Activated CD8-positive, alpha-beta T cell treated with anti-CD3 and anti-CD28 coated beads, Interleukin-2, amount 10 ng/mL, durations not matched to agents 7 days and 5 days (primary cell): ENCODE measurements at places on chromosomes 16 and 17. TPM values are rescaled to one million over a fixed set of nuclear protein-coding genes. Genes with fewer than 3 reads are reported as not detected.
A peak's percentile ranks its signal among the peaks of the same experiment; 100 is the strongest.

TP53TG3C gene
- total RNA-seq: not detected

RBFOX1 gene
- total RNA-seq: not detected

OSBPL7 gene
- 33.6 TPM for total RNA-seq

DNA sequence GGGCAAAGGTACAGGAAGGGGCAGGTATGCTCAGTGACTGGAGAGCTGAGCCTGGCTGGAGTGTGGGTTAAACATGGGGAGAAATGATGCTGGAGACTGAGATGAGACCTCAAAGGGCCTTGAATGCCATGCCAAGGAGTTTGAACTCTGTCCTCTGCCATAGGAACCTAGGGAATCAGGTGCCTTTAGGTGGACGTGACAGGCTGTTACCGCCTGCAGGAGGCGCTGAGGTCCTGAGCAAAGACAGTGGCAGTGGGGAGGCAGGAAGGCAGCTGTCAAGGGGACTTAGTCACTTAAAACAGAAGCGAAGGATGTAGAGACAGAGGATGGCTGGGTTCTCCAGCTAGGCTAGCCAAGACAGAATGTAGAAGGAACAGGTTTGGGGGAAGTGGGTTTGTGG, 9.1 kb downstream of the PSMB3 start:
- peaks cover 60% of the 10 kb centered on the region for H3K36me3 ChIP-seq
- no peaks in the 10 kb centered on the region for H3K27me3 ChIP-seq
- H3K4me1 ChIP-seq: peaks cover 26% of the 10 kb centered on the region
- H3K27ac ChIP-seq: peak overlapping the region; percentile 62

DNA sequence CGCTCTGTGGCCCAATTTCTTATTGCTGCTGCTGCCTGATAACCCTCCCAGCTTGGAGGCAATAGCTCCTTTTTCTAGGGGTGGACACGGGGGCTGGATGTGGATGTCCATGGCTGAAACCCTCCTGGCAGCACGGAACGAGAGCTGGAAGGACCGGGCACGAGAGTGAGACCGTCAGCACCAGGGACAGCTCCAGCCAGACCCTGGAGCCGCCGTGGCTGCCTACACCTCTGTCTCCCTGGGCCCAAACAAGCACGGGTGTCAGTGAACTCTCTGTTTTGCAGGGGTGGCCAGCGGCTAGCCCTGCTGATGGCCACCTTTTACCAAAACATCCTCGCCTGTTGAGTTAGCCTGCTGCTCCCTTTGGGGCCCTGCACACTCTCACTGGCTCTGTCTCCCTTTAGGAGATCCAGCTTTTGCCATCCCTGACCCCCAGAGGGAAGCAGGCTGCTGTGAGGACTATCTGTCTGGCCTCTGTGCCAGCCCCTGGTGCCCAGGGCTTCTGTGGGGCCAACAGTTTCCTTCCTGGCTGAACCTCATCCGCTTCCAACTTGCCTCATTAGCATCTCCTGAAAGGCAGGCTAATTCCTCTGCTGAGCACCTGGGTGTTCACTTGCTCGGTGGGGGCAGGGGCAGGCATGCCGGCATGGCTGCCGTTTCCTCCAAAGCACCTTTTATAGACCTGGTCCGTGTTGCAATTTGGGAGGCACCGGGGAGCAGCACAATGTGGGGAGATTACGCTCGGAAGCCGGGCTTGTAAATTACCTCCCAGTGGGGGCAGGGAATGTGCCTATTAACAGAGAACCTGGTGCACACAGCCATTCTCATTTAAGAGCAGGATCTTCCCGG, 118.1 kb downstream of the ENGASE start:
- H3K27ac ChIP-seq: no peak overlapping the region
- H3K4me3 ChIP-seq: no peak overlapping the region
- peaks cover 4% of the 10 kb centered on the region for H3K27me3 ChIP-seq
- H3K36me3 ChIP-seq: no peaks in the 10 kb centered on the region
- peak; percentile 57 for DNase-seq
- no peaks in the 10 kb centered on the region for H3K4me1 ChIP-seq

ABCC1 gene
- 46.9 TPM for total RNA-seq

LONP2 gene
- total RNA-seq: 54.5 TPM

- peak overlapping the region; percentile 73 for H3K4me3 ChIP-seq
Measured at GRCh38 chr16:3074860-3075522, 9.6 kb downstream of the IL32 start.

KCNH4 gene
- total RNA-seq: 0.05 TPM

GRCh38 chr17:63275318-63275970, 170.7 kb downstream of the CYB561 start:
- H3K4me1 ChIP-seq: peaks cover 7% of the 10 kb centered on the region
- H3K27me3 ChIP-seq: no peaks in the 10 kb centered on the region
- no peaks in the 10 kb centered on the region for H3K36me3 ChIP-seq
- no peak overlapping the region for H3K27ac ChIP-seq
- H3K4me3 ChIP-seq: no peak overlapping the region
- no peak for DNase-seq

GRCh38 chr17:33366960-33367359, 73.9 kb upstream of the ASIC2 start:
- H3K27me3 ChIP-seq: no peaks in the 10 kb centered on the region
- no peak overlapping the region for H3K27ac ChIP-seq
- H3K36me3 ChIP-seq: no peaks in the 10 kb centered on the region
- no peak overlapping the region for H3K4me3 ChIP-seq
- no peak for DNase-seq

TBC1D3C gene
- not detected for total RNA-seq

AGRP gene
- not detected for total RNA-seq

NLRC3 gene
- 92.6 TPM for total RNA-seq

ELMO3 gene
- total RNA-seq: 8.0 TPM

- H3K36me3 ChIP-seq: no peaks in the 10 kb centered on the region
- peak; percentile 53 for DNase-seq
- H3K4me1 ChIP-seq: peaks cover 9% of the 10 kb centered on the region
- H3K27me3 ChIP-seq: peaks cover 7% of the 10 kb centered on the region
Measured at GRCh38 chr17:79874329-79874981, 35.2 kb upstream of the CBX4 start.

DNA sequence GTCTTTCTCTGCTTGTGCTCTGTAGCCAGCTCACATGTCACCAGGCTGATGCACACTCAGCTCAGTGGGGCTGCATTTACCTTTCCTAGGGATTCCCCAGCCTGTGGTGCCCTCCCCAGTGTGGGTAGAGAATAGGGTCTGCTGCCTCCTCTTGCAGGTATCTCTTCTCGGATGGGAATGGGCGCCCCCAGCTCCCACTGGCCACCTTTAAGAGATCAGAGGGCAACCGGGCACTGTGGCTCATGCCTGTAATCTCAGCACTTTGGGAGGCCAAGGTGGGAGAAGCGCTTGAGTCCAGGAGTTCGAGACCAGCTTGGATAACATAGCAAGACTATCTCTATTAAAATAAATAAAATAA, 3.3 kb downstream of the XYLT2 start:
- H3K27me3 ChIP-seq: no peaks in the 10 kb centered on the region
- peaks cover 11% of the 10 kb centered on the region for H3K36me3 ChIP-seq
- DNase-seq: no peak
- H3K4me1 ChIP-seq: peaks cover 47% of the 10 kb centered on the region
- H3K27ac ChIP-seq: peak overlapping the region; percentile 42
- H3K4me3 ChIP-seq: no peak overlapping the region

DNA sequence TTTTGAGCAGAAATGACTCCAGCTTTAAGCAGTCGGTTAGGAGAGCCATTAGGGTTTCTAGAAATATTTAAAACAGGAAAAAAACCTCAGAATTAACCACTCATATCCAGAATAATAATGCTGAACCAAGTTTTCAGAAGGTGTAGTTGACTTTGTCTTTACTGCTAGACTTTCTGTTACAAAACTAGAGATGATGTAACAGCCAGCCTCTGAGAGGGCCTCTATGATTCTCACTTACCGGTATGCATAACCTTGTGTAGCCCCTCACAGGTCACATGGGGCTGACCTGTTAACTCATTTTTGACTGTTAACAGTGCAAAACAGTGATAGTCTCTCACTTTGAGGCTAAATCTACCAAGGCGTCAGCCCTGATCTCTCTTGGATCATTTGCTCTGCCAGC, 74.3 kb downstream of the TEX14 start:
- no peak overlapping the region for H3K4me3 ChIP-seq
- H3K4me1 ChIP-seq: peaks cover 31% of the 10 kb centered on the region
- no peaks in the 10 kb centered on the region for H3K36me3 ChIP-seq
- no peak for DNase-seq

CNGB1 gene
- total RNA-seq: not detected

GP2 gene
- not detected for total RNA-seq

- no peak overlapping the region for H3K27ac ChIP-seq
- no peaks in the 10 kb centered on the region for H3K36me3 ChIP-seq
- no peaks in the 10 kb centered on the region for H3K4me1 ChIP-seq
- no peaks in the 10 kb centered on the region for H3K27me3 ChIP-seq
- H3K4me3 ChIP-seq: no peak overlapping the region
Measured at GRCh38 chr16:65991149-65991701, 375.3 kb upstream of the CDH5 start.

- peak; percentile 40 for DNase-seq
- peaks cover 29% of the 10 kb centered on the region for H3K4me1 ChIP-seq
- H3K27me3 ChIP-seq: no peaks in the 10 kb centered on the region
- H3K4me3 ChIP-seq: peak overlapping the region; percentile 74
- peaks cover 27% of the 10 kb centered on the region for H3K36me3 ChIP-seq
Measured at GRCh38 chr17:64441772-64442540, 7.0 kb upstream of the MILR1 start.

DNA sequence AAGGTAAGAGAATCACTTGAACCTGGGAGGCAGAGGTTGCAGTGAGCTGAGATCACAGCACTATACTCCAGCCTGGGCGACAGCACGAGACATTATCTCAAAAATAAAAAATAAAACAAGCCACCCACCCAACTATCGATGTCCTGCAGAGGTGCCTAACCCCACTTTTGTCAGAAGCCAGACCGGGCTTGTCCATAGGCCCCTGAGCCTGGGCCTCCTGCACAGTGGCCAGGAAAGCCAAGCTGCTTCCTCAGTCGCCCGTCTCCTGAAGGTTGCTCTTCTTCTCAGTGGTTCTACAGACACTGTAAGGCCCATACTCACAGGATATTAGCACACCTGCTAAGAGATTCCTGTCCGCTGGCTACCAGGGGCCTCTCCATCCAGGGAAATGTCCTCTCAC, 11.2 kb downstream of the CES2 start:
- peaks cover 23% of the 10 kb centered on the region for H3K4me1 ChIP-seq
- H3K4me3 ChIP-seq: no peak overlapping the region
- no peak for DNase-seq
- H3K27me3 ChIP-seq: peaks cover 31% of the 10 kb centered on the region

- no peaks in the 10 kb centered on the region for H3K4me1 ChIP-seq
- H3K27me3 ChIP-seq: no peaks in the 10 kb centered on the region
- no peak for DNase-seq
Measured at GRCh38 chr16:57791893-57792461, 10.3 kb downstream of the KIFC3 start.

PROCA1 gene
- total RNA-seq: 5.3 TPM

DNA sequence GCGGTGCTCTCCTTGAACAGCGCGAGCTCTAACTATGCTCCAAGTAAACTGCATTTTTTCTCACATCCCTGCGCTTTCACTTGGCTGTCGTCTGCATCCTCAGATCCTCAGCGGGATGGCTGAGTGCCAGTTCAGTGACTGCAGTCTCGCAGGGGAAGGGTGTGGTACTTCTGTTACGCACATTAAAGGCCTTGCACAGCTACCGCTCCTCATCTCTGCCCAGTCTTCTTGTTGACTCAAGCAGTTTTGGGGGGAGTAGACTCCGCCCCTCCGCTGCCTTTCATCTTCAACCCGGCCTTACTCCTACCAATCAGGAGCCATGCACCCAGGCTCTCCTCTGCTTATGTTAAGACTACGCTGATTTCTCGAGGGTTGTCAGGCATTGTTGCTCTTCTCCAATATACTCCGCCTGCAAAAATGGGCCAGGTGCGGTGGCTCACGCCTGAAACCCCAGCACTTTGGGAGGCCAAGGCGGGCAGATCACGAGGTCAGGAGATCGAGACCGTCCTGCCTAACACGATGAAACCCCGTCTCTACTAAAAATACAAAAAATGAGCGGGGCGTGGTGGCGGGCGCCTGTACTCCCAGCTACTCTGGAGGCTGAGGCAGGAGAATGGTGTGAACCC, 10.0 kb downstream of the ATP5PD start:
- peak overlapping the region; percentile 96 for H3K27ac ChIP-seq
- H3K36me3 ChIP-seq: peaks cover 26% of the 10 kb centered on the region
- peak overlapping the region; percentile 65 for H3K4me3 ChIP-seq

DNA sequence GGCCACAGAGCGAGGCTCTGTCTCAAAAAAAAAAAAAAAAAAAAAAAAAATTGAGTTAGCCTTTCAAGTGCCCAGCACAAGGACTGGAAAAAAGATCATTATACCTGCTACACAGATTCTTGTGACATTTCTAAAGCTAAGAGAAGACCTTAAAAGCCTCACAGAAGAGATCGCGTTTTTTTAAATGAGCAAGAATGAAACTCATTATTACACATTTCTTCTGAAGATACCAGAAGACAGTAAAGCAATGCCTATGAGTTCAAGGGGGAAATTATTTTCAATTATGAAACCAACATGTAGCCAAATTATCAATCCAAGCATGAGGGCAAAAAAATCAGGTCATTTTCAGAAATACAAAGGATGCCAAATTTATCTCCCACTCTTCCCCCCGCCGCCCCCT, 56.8 kb downstream of the MED13 start:
- no peak overlapping the region for H3K27ac ChIP-seq
- no peaks in the 10 kb centered on the region for H3K27me3 ChIP-seq
- DNase-seq: no peak

DNA sequence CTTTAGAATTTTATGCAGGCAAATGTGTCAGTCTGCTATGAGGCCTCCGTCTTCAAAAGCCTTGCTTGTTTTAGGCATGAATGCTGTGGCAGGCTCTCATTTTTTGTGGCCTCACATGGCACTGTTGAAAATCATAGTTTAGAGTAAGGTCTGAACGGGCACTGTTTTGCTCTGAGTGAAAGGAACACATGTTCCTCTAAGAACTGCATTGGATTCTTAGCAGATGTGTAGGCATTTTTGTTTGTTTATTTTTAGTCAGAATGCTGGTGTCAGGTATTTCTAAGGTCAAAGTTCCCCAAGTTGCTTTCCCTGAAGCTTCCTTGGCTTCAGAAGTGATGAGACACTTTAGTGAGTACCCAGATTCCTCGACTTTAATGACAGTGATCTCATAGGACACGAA, 173.7 kb downstream of the HS3ST3B1 start:
- no peaks in the 10 kb centered on the region for H3K4me1 ChIP-seq
- H3K36me3 ChIP-seq: no peaks in the 10 kb centered on the region
- no peak overlapping the region for H3K27ac ChIP-seq
- no peak overlapping the region for H3K4me3 ChIP-seq
- no peak for DNase-seq

GRCh38 chr17:72363089-72363610, 242.3 kb downstream of the SOX9 start:
- no peak for DNase-seq
- no peaks in the 10 kb centered on the region for H3K36me3 ChIP-seq
- H3K27ac ChIP-seq: no peak overlapping the region
- H3K4me3 ChIP-seq: no peak overlapping the region
- H3K4me1 ChIP-seq: no peaks in the 10 kb centered on the region

- H3K27ac ChIP-seq: peak overlapping the region; percentile 98
- no peak for DNase-seq
- H3K4me3 ChIP-seq: peak overlapping the region; percentile 90
- H3K4me1 ChIP-seq: peaks cover 66% of the 10 kb centered on the region
Measured at GRCh38 chr17:42111265-42111636, 1.3 kb downstream of the DHX58 start.
